SK-N-SH (cell line): ENCODE measurements at places on chromosomes 11 and 22.

DNA sequence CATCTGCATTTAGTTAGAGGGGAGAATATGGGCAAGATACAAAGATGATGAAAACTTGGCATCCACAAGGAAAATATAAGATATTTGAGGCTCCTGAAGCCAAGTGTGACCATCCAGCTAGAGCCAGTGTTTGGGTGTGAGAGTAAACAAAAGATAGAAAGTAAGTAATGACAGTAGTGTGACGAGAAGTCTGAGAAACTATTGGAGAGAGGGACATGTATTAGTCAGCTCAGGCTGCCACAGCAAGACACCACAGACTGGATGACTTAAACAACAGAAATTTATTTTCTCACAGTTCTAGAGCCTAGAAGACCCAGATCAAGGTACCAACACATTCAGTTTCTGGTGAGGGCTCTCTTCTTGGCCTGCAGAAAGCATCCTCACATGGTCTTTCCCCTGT lies 6.4 kb upstream of the CCKBR start:
- H3K4me1 ChIP-seq, result no peaks in the 10 kb centered on the region; the same call in 1 of the 2 replicates
- H3K4me3 ChIP-seq, result no peak overlapping the region
- no peak overlapping the region for H3K27ac ChIP-seq
- no peak for DNase-seq
- H3K36me3 ChIP-seq, result no peaks in the 10 kb centered on the region

GRCh38 chr11:14908214-14908880 lies 16.3 kb upstream of the CYP2R1 start:
- peak; percentile 55 for DNase-seq
- no peak overlapping the region for H3K27ac ChIP-seq
- H3K4me1 ChIP-seq, result no peaks in the 10 kb centered on the region
- H3K4me3 ChIP-seq, result no peak overlapping the region; the same call in 1 of the 2 replicates

- peaks cover 7% of the 10 kb centered on the region; the same call in 1 of the 2 replicates for H3K4me1 ChIP-seq
- peaks cover 30% of the 10 kb centered on the region; the same call in 1 of the 2 replicates for H3K36me3 ChIP-seq
- H3K27ac ChIP-seq, result no peak overlapping the region
- no peaks in the 10 kb centered on the region for H3K27me3 ChIP-seq
Observed at GRCh38 chr22:37930952-37931440, 22.4 kb downstream of the C22orf23 start.

DNA sequence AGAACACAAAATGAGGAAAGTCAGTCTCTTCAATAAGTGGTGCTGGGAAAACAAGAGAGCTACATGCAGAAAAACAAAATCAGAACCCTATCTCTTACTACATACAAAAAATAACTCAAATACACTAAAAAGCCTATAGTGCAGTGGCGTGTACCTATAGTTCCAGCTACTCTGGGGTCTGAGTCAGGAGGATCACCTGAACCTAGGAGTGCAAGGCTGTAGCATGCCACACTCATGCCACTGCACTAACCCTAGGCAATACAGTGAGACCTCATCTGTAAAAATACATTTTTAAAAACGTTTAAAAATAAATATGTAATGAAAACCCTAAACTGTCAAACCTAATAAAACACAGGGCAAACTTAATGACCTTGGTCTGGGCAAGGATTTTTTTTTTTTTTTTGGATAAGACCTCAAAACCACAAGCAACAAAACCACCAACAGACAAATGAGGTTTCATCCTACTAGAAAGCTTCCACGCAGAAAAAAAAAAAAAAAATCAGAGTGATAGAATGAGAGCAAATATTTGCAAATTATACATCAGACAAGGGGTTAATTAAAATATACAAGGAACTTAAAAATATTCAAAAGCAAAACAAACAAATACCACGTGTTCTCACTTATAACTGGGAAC lies 35.2 kb downstream of the XKR3 start:
- H3K4me3 ChIP-seq, result no peak overlapping the region
- no peaks in the 10 kb centered on the region for H3K36me3 ChIP-seq
- no peak for DNase-seq
- no peaks in the 10 kb centered on the region for H3K4me1 ChIP-seq

- no peak overlapping the region for H3K4me3 ChIP-seq
- H3K27ac ChIP-seq, result no peak overlapping the region
- H3K36me3 ChIP-seq, result no peaks in the 10 kb centered on the region
- no peaks in the 10 kb centered on the region for H3K27me3 ChIP-seq
- no peak for DNase-seq
Observed at GRCh38 chr11:83312430-83312829, 26.3 kb upstream of the CCDC90B start.
